ENCODE measurements at places on chromosomes 12 and 14.

- no peak for DNase-seq
Observed at GRCh38 chr12:28872654-28873268, 276.3 kb upstream of the FAR2 start.

DNA sequence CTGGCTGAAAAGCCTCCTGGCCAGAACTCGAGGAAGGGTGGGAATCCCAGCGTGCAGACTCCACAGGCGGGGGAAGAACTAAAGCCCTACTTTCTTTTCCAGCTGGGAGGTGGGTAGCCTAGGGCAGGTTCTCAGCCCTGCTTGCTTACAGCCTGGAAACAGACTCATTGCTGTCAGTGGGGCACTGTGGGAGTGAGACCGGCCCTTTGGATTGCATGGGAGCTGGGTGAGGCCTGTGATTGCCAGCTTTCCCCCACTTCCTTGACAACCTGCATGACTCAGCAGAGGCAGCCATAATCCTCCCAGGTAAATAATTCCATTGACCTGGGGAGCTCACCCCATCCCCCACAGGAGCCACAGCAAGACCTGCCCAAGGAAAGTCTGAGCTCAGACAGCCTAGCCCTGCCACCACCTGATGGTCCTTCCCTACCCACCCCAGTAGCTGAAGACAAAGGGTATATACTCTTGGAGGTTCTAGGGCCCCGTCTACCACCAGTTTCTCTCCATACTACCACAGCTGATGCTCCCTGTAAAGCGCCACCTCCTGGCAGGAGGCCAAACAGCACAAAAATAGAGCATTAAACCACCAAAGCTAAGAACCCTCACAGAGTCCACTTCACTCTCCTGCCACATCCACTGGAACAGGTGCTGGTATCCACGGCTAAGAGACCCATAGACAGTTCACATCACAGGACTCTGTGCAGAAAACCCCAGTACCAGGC is 294.1 kb downstream of the SEC23A start:
- no peak for DNase-seq

DNA sequence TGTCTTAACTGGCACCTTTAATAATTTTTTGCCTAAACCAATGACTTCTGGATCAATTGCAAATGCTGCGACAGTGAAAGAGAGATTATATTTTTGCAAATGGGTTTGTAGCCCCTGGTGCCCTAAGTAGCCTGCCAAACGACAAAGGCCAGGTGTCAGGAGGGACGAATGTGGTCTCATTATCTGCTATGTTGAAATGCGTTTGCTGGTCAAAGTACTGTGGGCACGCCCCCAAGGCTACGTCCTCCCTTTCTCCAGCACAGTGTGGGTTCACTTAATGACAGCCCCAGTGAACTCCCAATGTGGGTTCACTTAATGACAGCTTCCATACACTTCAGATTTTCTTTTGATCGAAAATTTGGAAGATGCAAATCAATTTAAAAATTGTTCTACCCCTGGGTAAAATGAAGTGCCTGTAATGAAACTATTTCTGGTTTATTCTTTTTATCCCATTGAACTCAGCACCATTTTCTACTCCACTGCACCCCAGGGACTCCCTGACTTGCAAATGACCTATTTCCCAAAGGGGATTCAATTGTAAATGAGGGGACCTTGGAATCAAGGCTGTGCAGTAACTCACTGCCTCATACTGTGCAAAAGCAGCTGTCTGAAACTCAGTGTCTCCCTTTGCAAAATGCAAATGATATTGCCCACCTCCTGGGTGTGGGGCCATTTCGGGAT is 1.4 kb downstream of the SERPINA11 start:
- no peak for DNase-seq

DNA sequence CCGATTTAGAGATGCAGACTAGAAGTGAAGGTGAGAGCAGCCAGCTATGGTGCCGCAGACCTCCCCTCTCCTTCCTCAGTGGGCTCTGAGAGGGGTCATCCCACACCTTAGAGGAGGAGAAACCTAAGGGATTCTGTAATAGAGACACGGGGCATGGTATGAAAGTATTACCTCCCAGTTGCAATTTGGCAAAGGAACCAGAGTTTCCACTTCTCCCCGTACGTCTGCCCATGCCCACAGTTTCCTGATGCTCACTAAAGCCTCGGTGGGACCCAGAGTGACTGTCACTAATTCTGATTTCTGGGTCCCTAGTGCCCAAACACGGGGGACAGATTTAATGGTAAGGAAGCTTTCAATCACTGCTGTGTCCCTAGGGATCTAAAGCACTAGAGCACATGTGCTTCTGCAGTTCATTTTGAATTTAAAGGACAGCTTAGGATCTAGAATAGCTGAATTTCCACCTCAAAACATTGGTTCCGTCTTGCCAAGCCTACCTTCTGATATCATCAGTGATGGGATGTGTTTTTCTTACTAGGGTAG is 44.1 kb downstream of the DAD1 start:
- no peak for DNase-seq

GRCh38 chr12:94874518-94875302 is 128.8 kb downstream of the NDUFA12 start:
- no peak for DNase-seq

GRCh38 chr14:51478175-51478621 is 173.5 kb upstream of the FRMD6 start:
- DNase-seq: no peak

GRCh38 chr12:62291864-62292760 is 31.9 kb downstream of the USP15 start:
- DNase-seq: no peak

- DNase-seq: no peak
Observed at GRCh38 chr14:93078870-93079269, 36.9 kb downstream of the ITPK1 start.

GRCh38 chr14:93010522-93011140 is 87.7 kb downstream of the CHGA start:
- no peak for DNase-seq

DNA sequence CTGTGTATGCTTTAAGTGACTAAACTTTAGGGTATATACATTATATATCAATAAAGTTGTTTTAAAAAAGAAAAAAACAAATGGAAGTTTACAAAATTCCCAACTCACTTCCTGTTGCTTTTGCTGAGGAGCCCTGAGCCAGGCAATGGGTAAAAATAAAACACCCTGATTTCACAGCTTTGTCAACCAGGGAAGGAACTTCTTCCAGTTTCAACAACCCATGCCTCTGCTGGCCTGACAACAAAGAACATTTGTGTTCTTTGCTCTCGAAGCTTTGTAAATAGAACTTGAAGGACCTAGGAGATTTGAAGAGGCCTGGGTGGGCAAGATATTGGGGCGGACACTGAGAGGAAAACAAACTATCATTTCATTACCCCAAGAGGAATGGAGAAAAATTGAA is 141.2 kb upstream of the NOS1 start:
- DNase-seq: no peak
